SHP77 treated with DMSO at 0.1 percent for 48 hours (cell line): ENCODE measurements at places on chromosomes 7 and 10.

- no peak for DNase-seq
Measured at GRCh38 chr10:30041196-30042105, 17.9 kb downstream of the JCAD start.

- DNase-seq: no peak
Measured at GRCh38 chr7:108311446-108312168, 144.6 kb downstream of the NRCAM start.

- peak; percentile 66 for DNase-seq
Measured at GRCh38 chr7:1966631-1967200, 266.0 kb downstream of the MAD1L1 start.

GRCh38 chr7:145848691-145849090 lies 267.9 kb upstream of the CNTNAP2 start:
- peak; percentile 13 for DNase-seq

DNA sequence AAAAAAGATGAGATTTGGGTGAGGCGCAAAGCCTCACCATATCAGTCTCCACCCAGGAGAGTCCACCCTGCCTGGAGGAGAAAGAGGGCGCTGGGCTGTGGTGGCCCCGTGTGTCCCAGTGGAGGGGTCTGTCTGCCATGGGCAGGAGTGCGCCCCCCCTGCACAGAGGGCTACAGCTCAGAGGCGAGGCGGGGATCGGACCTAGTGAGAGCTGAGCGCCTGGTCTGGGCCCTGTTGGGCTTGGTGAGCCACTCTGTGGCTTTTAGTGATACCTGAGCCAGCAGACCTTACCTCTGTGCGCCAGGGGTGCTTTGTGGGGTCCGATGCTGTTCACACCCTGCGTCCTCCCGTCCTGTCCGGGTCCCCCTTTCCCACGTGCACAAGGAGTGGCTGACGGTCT lies 25.9 kb upstream of the GNA12 start:
- no peak for DNase-seq

DNA sequence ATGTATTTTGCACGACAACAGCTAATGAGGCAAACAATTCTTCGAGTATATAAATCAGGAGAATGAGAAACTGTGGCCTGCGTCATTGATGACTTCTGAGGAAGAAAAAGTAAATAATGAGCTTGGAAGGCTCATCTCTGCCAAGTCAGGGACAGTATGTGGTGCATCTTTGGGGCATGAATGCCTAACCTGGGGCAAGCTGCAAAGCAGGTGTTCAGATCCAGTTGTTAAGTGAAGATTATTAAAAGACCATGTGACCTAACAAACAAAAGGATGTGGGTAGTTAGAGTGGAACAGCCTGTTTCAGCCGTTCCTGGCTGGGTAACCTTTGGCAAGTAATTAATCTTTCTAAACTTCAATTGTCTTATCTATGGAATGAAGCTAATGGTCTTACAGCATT lies 93.0 kb downstream of the LYZL2 start:
- DNase-seq: no peak

DNA sequence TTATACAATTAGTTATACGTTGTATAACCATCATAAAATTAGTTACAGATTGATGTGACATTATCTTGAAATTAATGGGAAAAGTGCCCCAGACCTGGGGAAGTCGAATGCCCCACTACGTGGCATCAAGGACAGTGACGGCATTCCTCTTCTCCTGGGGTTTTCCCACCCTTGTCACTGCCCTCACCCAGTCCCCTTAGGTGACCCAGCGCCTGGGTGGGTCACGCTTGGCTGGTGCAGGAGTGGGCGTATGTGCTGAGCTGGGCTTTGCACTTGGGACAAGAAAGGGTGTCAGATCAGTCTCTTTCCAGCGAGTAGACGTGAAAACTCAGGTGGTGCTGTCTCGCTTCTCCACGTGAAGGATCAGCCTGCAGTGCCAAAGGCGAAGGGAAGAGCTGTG lies 7.6 kb downstream of the FOXK1 start:
- DNase-seq: no peak

- DNase-seq: no peak
Measured at GRCh38 chr10:14873090-14873760, 5.4 kb upstream of the SUV39H2 start.

- DNase-seq: no peak
Measured at GRCh38 chr7:50779427-50779826, 3.3 kb downstream of the GRB10 start.

GRCh38 chr10:101304316-101304715 lies 49.6 kb upstream of the BTRC start:
- DNase-seq: no peak

DNA sequence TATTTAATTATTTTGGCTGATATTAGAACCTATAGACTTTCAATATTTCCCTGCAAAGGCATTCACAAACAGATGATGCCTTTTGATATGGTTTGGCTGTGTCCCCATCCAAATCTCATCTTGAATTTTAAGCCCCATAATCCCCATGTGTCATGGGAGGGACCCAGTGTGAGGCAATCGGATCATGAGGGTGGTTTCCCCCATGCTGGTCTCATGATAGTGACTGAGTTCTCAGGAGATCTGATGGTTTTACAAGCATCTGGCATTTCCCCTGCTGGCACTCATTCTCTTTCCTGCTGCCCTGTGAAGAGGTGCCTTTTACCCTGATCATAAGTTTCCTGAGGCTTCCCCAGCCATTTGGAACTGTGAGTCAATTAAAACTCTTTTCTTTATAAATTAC lies 9.3 kb upstream of the PNLIPRP3 start:
- DNase-seq: no peak

DNA sequence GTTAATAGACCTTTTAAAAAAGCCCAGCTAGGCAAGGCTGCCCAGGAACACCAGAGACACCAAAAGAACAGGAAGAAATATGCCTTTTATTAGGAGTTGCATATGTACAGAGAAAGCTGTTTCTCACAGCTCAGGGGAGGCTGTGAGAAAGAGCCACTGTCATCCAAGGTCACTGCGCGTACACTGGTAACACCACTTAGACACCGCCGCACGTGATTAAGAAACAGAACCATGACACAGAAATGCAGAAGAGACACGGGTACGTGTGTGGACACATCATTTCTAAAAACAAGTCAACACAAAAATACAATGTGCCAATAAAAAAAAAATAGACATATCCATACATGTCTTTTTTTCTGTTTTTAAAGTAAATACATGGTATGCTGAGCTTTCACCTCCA lies 705.6 kb downstream of the PARD3 start:
- DNase-seq: no peak

GRCh38 chr7:27169658-27170425 lies 4.3 kb downstream of the HOXA10 start:
- DNase-seq: no peak

- DNase-seq: no peak
Measured at GRCh38 chr7:20298486-20298901, 32.2 kb upstream of the ITGB8 start.

GRCh38 chr7:7618410-7618809 lies 22.1 kb upstream of the UMAD1 start:
- no peak for DNase-seq

GRCh38 chr10:66671562-66671961 lies 254.3 kb upstream of the LRRTM3 start:
- DNase-seq: no peak

DNA sequence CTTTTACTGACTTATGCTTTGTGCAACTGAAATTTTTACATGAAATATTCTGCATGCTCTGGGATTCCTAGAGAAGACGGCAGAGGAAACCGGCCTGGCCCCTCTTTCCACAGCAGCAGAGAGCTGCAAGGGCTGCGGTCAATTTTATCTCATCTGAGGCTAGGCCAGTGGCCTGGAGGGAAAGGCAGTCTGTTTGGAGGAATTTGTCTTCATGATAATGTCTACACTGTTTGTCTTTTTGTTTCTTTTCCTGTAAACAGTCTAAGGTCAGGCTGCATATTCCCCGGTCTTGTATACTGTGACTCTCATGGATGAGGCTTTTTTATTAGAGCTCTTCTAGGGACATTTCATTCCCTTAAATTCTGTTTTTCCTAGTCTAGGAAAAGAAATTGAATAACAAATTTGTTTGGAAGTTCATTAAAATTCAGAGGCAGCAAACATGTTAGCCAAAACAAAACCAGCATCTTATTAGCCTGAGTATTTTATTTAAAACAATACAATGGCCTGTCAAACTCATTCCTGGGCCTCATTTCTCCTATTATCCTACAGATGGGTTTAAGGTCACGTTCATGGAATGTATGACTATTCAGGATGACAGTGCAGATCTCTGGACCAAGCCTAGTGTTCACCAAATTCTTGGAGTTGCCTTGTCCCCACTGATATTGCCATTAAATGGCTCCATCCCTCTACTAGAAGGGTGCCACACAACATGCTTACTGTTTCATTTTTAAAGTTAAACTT lies 26.4 kb downstream of the LAMB4 start:
- no peak for DNase-seq

- no peak for DNase-seq
Measured at GRCh38 chr10:128751284-128751683, 625.1 kb upstream of the MKI67 start.

DNA sequence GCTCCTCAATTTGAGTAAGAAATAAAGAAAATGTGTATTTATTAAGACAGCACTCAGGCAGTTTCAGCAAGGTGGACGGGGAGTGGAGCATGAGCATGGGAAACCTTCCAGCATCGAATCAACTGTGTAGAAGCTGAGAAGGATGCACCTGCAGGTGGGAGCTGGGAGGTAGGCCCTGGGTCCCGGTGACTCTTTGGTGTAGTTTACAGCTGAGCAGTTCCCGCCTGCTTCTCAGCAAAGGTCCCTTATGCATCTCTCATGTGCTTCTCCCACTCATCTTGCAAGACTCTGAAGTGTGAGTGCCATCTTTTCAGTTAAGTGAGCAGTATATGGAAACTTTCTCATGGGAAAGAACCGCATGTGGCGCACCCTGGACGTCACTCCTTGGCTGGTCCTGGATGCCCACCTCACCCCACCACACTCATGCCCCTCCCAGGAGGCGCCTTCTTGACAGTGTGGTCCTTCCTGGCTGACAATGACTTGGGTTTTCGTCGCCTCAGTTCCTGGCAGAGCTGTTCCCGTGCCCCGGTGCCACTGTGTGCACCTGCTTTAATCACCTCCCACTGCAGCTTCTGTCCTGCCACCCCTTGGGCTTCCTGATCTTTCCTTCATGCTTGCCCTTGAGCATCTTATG lies 19.8 kb upstream of the PURB start:
- no peak for DNase-seq

DNA sequence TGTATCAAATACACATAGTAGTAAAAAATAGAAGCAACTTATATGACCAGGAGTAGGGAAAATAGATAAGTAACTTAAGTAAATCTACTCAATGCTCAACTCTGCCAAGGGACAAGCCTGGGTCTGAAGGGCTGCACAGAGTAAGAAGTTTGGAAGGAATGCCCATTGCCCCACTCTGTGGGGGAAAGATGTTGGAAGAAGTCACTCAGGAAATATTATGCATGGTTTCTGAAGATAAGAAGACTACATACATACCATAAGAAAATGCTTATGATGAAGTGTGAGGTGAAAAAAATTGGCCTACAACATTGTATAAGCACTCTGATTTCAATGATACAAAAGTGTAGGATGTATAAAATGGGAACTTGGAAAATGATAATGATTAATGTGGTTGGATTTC lies 54.0 kb downstream of the LAMB4 start:
- no peak for DNase-seq

- no peak for DNase-seq
Measured at GRCh38 chr7:134454277-134454676, 4.6 kb downstream of the AKR1B1 start.

DNA sequence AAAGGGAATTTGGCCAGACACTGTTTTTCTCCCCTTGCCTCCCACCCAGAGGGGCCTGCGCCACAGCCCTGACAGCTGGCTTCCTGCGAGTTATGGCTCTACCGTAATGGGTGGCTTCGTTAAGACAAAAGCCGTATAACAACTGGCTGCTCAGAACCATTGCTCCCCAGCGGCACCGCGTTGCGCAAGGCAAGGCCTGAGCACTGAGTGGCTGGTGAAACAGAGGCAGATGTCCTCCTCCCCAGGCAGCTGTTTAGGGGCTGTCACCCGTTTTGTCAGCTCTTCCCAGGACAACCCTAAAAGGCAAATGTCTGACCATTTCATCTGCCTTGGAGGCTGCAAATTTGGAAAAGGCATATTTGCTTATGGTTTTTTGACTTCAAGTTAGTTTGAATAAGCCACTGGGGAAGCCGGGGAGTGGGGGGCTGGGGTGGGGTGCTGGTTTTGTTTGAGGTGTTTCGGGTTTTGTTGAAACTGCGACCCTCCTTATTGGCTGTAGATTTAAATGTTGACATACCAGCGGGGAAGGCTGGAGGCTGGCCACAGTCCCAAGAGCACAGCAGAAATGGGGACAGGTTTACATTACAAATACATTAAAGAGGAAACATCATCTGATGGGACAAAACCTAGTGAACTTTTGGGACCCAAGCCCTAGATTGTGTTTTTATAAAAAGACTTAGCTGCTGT lies 681 bp upstream of the SPOCK2 start:
- peak; percentile 3 for DNase-seq

DNA sequence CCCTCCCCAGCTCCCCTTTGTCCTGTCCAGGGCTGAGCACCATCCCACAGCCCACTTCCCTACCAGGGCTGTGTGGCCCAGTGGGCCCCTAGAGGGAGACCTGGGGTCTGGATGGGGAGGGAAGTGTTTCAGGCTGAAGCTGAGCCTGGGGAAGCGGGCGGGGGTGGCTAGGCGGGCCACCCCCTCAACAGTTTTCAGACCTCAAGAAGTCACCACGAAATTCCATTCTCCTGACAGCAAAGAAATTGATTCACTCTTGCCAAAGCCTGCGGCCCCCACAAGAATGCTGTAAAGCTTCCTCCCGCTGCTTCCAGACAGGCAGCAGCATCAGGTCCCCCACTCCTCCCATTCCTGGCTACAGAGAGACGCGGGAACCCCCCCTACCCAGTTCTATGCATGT lies 2.5 kb upstream of the LFNG start:
- DNase-seq: no peak

DNA sequence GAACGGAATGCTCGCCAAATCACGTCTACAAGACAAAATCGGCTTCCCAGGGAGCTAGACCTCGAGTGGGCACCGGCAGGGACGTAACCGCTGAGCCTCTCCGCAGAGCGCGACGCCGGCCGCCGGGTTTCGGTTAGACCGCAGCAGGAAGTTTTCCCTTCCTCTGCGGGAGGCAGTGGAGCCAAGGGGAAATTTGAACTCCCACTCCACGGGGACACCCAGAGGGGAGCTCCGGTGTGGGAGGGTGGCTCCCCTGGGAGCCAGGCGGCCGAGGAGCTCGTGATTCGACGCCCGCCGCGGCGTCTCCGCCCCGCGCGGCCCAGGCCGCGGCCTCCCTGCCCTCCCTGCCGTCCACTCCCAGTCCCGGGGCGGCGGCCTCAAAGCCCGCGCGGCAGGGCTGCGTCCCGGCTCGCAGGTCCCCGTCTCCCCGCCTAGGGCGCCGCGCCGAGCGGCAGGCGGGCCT lies 426 bp downstream of the SYPL1 start:
- no peak for DNase-seq

DNA sequence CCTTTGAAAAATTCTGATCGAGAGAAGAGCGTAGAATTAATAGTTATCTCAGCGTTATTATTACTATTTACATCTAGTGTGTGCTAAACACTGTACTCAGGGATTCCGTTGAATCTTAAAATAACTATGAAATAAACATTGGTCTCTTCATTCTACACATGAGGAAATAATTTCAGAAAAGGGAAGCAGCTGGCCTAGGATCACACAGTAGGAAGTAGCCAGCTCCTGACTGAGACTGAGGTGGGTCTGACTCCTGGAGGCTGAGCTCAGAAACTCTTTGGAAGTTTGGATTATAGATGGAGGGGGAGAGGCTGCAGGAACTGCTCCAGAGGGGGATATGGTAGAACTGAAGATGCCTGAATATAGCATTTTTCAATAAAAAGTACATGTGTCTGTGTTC lies 183.9 kb upstream of the WDR11 start:
- DNase-seq: no peak

- DNase-seq: no peak
Measured at GRCh38 chr10:75103881-75104686, 7.4 kb upstream of the SAMD8 start.
